Psoas muscle (tissue), 8 donors: ENCODE measurements at places on chromosomes 2 and 18. TPM values are rescaled to one million over a fixed set of nuclear protein-coding genes. Genes with fewer than 3 reads are reported as not detected.

DNA sequence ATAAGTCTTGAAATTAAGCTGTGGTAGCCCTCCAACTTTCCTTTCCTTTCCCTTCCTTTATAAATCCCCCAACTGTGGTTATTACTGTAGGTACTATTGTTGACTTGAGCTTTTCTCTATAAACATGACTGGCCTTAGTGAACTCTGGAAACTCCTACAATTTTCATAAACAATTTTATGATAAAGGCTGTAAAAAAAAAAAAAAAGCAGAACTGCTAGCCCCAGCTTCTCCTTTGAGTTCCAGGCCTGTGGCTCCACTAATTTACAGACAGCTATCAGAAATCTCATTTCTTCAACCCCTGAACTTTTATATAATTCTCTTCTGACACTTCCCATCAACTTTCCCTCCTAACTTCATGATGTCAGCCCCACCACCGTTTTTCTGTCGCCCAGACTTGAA is 174.3 kb downstream of the IKZF2 start:
- H3K36me3 ChIP-seq, result no peaks in the 10 kb centered on the region
- no peak overlapping the region for H3K27ac ChIP-seq
- no peak overlapping the region for H3K4me3 ChIP-seq
- no peak for DNase-seq

DNA sequence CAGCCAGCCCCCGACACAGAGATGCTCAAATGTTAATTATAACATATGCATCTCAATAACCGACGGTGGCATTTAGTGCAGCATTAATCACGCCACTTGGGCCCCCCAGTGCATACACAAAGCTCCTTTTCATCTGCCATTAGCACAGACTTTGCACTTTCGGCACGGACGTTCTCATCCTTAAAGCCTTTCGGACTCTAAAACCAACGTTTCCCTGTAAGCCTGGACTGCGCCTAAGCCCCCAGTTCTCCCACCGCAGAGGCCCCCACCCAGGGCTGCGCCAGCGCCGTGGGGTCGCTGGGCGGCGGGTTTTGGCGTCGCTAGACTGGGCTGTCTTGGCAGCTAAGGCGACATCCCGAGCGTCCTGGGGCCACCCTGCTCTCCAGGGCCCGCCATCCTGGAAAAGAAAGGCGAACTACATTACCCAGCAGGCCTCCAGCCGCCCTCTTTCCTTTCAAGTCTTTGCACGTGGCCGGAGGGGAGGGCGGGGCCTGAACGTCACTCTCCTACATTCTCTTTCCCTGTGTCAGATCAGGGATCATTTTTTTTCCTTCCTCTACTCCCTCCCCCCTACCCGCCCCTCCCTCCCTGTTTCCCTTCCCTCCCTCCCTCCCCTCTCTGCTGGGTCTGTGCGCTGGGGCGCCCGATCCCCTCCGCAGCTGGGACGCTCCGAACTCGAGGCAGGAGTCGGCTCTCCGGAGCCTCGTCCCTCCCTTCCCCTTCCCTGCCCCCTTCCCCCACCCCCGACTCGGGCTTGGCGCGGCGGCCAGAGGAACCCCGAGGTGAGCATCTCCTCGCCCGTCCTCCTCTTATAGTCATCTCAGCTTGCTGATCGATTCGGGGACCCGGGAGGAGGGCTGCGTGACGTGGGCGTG is at the start of gene CTIF:
TSS of gene CTIF (plus strand) at position 501 of the 875 bp plus-strand sequence. CDS start 80,535 bp downstream, outside the sequence.
- H3K4me1 ChIP-seq, result peaks cover 21% of the 10 kb centered on the region
- H3K36me3 ChIP-seq, result no peaks in the 10 kb centered on the region
- peak within 1 kb of the TSS; percentile 95 for H3K27ac ChIP-seq
- DNase-seq, result peak; percentile 97
- H3K27me3 ChIP-seq, result no peaks in the 10 kb centered on the region

DNA sequence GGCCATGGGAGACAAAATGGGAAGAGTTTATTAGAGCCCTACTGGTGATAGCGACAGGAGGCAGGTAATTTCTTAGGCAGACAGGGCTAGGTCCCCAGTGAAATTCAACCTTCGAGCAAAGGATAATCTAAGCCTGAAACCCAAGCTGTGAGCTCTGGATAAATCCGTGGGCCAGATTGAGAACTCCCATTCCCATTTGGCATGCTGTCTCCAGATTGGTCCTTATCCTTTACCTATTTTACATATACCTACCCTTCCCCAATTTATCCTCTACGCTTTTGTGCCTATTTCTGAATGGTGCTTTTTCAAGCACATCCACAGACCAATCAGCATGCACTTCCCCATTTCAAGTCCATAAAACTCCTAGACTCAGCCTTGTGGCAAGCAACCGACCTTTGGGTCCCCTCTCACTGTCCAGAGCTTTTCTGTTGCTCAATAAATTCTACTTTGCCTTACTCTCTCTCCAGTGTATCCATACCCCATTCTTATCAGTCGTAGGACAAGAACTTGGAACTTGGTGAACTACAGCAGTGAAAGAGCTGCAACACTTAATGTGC is 268.0 kb downstream of the MYCN start:
- H3K36me3 ChIP-seq, result no peaks in the 10 kb centered on the region
- no peak overlapping the region for H3K27ac ChIP-seq
- DNase-seq, result no peak
- H3K4me3 ChIP-seq, result no peak overlapping the region
- H3K4me1 ChIP-seq, result peaks cover 3% of the 10 kb centered on the region

DNA sequence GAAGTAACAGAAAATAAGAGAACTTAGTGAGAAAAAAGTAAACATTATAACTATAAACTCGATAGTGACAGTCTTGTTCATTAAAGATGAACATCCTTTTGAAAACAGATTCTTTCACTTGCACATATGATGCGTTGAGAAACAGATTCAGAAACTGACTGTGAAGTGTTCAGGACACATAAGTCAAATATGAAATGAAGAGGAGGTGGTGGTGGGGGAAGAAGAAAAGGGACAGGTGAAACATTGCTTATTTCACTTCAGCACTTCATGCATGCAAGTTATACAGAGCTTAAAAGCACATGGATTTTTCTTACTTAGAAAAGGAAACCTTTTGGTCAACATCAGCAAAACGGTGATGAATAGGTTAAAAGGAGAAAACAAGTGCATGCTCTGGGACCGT is 42.5 kb downstream of the STAT4 start:
- H3K4me3 ChIP-seq, result no peak overlapping the region
- no peaks in the 10 kb centered on the region for H3K27me3 ChIP-seq
- no peaks in the 10 kb centered on the region for H3K36me3 ChIP-seq

- no peak overlapping the region for H3K4me3 ChIP-seq
- peaks cover 67% of the 10 kb centered on the region for H3K4me1 ChIP-seq
- no peaks in the 10 kb centered on the region for H3K27me3 ChIP-seq
- peak overlapping the region; percentile 46 for H3K27ac ChIP-seq
These were observed 202.0 kb downstream of the GLI2 start for GRCh38 chr2:120937686-120938044.

The EN1 gene
- total RNA-seq, result 2.5 TPM

The SOCS6 gene
- 30.2 TPM for total RNA-seq

The NEUROD1 gene
- total RNA-seq, result not detected
